ENCODE measurements at places on chromosomes 12 and 14.

DNA sequence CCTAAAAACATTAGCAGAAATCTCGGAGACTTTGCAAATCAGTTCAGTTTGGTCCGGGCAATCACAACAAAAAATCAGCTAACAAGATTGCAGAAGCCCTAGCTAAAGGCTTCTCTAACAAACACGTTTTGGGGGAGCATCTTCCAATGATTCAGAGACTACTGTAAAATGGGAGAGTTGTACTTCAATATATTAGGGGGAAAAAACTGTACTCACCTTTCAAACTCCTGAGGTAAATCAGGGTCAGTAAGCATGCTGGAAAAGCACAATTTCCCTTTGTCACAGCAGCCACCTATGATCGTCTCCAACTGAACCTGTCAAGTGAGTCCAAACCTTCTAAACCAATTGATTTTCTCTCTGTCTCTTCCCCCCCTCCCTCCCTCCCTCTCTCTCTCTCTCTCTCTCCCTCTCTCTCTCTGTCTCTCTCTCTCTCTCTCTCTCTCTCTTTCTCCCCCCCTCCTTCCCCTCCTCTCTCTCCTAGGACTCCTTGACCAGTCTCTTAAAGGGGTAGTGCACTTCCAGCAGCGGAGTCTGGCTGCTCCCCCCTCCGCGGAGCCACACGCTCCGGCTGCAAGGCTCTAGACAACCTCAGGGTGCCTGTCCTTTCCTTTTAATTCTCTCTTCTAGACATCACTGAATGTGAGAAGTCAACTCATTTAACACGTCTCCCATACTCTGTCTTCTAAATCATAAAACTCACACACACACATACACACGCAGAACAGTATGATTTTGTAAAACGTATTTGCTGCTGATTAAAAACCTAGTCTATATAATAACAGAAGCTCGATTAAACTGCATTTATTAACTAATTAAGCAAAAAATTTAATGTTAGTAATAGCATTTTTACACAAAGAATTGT is at the start of gene SOX5:
SOX5 (minus strand) TSS at position 323 of the 862 bp plus-strand sequence; CDS start at position 254, 69 bp downstream.
- DNase-seq = no peak

GRCh38 chr14:44945264-44945663 is 16.5 kb downstream of the KLHL28 start:
- no peak for DNase-seq

GRCh38 chr12:57724936-57725740 is 13.4 kb downstream of the AGAP2 start:
- DNase-seq = no peak

DNA sequence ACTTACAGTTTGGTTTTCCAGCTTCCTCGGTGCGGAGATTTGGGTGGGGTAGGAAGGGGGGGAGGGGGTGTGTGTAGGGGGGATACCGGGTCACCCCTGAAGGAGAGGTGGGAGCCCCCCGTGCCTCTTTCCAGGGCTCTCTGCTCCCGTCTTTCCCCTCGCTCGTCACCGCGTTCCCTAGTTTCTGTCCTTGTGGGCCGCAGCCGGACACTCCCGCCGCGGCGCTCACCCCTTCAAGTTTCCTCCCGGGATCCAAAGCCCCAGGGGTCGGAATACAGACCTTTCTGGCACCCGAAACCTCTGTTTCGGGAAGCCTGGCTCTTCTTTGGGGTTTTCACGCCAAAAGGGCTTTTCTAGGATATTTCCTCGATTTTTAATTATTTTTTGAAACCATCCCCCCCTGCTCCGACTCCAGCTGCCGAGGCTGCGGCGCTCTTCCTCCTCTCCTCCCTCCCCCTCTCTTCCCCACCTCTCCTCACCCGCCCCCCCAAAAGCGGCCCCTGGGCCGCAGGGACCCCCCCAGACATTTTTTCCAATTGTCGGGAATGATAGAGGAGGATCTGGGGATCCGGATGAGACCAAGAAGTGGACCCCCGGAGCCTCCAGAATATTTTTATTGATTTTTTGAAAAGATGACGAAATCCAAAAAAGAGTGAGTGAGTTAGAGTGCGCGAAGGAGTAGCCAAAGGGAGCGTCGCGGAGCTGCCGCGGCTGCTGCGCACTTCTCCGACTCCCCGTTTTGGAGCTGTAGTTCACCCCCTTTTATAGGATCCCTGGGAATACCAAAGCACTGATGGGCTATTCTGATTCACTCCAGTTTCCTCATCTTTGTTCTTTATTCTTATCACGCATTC is 1.7 kb downstream of the CCND2 start:
- no peak for DNase-seq

- peak; percentile 51 for DNase-seq
Measured at GRCh38 chr12:8890313-8891085, 23.8 kb upstream of the PHC1 start.

DNA sequence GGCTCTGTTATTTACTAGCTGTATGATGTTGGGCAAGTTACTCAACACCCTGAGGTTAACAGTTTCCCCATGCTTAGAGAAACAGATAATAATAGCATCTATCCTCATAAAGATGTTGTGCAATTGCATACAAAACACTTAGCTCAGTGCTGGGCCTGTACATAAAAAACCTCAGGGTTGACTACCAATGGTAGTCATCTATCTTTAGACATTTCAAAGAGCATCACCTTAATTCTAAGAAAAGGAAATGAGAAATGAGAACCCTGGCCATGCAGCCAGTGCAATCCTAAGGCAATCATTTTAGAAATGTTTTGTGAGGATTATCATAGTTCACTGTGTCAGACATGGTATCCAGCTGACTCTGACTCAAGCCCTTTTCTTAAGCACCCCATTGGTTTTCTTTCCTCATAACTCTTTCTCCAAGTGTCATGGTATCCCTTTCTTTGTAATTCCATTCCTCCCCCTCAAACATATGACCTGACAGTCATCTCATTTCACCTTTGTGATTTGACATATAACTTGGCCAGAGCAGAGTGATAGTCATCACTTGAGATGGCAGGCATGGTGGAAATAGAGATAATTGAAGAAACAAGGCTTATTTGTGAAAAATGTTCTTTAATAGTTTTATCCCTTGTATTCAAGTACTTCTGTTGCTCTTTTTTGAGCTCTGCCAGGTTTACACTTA is 29.5 kb upstream of the OSBPL8 start:
- DNase-seq = no peak

DNA sequence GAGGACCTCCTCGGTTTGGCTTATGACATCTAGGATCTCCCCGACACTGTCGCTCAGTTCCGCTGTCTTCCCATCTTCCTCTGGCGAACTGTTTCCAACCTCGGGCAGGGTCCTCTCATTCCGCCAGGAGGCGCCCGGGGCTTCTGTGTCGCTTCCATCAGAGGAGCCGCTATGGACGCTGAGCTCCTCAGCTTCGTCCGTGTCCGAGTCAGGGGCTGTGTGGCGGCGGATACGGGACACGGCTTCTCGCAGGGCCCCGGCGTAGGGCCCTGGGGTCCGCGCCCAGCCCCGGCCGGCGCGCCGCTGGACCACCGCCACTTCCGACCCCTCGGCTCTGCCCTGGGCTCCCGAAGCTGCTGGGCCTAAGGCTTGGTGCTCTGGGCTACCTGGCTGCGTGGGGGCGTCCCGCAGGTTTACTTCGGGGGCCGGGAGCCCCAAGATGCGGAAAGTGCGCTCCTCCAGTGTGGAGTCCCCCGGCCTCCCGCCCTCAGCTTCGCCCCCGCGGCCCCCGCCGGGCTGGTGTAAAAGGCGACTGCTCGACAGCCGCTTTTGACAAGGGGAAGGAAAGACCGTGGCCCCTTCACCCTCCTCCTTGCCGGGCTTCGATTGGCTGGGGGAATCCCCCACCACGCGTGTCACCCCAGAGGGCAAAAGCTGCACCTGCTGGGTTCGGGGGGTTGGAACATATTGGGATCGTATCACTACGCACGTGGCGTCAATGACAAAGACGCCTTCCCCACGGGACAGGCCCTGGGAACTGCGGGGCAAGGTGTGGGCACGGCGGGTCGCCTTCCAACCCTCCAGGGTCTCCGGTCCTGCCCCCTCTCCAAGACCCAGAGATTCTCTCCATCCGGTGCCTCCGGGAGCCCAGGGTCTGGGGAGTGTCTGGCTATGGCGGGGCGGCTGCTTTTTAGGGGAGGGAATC is 2.1 kb downstream of the DDN start:
- DNase-seq = no peak

- DNase-seq = no peak
Measured at GRCh38 chr12:41769810-41770209, 374.9 kb downstream of the GXYLT1 start.

DNA sequence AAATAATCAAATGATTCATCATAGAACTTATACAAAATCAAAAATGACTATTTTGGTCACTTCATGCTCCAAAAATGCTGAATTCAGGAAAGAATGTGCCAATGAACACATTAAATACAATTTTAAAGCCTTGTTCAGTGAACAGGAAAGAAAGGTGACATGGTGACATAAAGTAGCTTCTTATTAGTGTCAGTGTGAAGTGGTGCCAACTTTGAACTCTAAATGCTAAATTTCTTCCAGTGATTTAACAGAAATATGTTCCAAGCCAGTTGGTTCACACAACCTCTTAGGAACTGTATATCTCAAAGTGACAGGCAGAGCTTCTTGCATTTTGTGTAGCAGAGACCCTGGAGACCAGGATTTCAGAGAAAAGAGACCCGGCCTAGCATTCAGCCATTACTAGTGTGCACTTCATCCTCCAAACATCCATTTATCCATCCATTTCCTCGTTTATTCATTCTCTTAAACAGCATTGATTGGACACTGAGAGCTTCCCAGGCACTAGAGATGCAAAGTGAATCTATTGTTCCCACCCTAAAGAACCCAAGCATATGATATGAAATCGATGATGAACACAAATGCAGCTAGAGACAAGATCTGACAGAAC is 95.2 kb downstream of the FAR2 start:
- DNase-seq = no peak

Measured in HTR-8/SVneo (cell line).